ENCODE measurements at places on chromosomes 6 and 20.
A peak's percentile ranks its signal among the peaks of the same experiment; 100 is the strongest.

GRCh38 chr6:5095236-5095635 lies 10.1 kb downstream of the PPP1R3G start:
- DNase-seq = no peak

DNA sequence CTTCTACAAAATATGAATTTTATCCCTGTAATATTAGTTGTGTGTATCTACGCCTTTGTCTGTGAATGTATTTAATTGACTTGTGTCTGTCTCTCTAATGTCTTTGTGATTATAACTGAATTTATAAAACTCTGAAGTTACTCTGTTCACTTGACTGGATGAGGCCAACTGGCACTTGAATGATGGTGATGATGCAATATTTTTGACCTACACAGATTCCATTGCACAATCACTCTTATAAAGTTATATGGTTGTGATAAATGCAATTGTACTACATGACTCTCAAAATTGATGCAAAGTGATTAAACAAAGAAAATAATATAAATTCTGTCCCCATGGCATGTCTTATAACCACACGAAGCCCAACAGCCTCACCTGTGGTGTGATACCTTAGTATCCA lies 287.3 kb upstream of the PLN start:
- DNase-seq = no peak

- DNase-seq = no peak
These were observed 11.5 kb upstream of the MUC22 start for GRCh38 chr6:30998785-30999184.

GRCh38 chr6:7802662-7803061 lies 76.8 kb downstream of the BMP6 start:
- no peak for DNase-seq

- peak; percentile 38 for DNase-seq
These were observed 40.6 kb downstream of the TRIM38 start for GRCh38 chr6:26003102-26003694.

DNA sequence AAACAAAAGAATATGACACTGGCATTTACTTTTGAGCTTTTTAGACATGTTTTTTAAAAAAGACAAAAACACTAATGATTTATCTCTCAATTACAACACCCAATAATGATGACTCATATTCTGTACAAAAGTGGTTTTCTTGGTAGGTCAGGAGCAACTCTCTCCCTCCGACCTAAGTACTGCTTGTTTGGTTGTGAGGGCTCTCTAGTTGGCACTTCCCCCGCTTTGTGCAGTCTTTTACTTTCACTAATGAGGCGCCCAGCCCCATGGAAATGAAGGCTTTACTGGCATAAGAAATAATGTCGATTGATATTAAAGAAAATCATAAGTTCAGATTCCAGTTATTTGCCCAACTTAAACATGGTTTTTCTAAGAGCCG lies 1.3 kb downstream of the KPNA5 start:
- DNase-seq = no peak

- DNase-seq = no peak
These were observed 518 bp downstream of the PEX6 start for GRCh38 chr6:42978487-42978838.

DNA sequence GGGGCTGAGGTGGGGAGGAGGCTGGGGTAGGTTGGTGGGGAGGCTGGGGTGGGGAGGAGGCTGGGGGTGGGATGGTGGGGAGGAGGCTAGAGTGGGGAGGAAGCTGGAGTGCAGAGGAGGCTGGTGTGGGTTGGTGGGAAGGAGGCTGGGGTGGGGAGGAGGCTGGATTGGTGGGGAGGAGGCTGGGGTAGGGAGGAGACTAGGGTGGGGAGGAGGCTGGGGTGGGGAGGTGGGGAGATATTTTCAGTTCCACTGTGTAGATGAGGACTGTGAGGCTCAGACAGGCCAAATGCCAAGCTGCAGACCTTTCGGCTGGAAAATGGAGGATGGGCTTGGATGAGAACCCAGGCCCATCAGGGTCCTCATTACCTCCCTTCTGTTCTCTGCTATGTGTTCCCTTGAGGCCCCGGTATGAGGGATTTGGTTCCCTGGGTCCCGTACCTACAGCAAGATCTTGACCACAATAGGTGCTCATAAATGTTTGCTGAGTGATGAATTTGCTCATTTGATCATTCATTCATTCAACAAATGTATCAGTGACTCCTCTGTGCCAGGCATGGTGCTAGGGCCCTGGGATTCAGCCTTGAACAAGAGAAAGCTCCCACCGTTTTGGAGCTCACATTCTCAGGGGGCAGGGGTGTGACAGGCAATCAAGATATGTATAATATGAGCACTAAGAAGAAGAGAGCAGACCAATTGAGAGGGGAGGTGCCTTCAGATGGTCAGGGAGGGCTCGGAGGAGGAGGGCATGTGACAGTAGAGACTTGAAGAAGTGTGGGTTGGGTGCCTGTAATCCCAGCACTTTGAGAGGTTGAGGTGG lies 36.1 kb upstream of the NOL4L start:
- DNase-seq = no peak

DNA sequence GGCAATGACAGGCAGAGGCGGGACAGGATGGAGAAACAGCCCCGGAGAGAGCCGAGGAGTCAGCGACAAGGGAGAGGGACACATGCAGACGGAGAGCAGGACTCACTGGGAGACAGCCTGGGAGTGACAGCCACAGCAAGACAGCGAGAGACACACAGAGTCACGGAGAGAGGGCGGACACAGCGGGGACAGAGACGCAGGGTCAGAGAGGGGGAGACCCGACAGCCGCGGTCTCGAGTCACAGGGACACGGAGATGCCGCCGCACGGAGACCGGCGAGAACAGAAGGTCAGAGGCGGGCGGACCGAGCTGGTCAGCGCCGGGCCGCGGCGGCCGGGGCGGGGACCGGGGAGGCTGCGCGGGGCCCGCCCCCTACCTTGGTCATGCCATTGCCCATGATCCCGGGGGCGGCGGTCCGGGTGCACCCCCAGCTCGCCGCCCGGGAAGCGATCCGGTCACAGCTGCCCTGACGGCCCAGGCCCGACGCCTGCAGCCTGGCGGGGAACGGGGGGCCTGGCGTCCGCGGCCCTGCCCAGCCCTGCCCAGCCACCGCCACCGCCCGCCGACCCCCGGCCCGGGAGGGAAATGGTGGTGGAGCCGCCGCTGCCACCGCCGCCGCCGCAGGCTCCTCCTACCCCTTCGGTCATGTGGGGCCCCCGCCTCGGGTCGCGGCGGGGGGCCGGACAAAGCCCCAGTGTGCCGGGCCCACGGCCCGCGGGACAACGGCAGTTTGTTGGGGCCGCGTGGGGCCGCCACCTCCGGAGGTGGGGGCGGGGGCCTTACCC lies at the start of the genes DUSP15 and TTLL9:
DUSP15 (minus strand) TSS at position 586 of the 784 bp plus-strand sequence; CDS start at position 396, 190 bp downstream.
TTLL9 (plus strand) TSS at position 693 of the 784 bp plus-strand sequence. CDS start 493 bp downstream, outside the sequence.
- DNase-seq = peak; percentile 84

DNA sequence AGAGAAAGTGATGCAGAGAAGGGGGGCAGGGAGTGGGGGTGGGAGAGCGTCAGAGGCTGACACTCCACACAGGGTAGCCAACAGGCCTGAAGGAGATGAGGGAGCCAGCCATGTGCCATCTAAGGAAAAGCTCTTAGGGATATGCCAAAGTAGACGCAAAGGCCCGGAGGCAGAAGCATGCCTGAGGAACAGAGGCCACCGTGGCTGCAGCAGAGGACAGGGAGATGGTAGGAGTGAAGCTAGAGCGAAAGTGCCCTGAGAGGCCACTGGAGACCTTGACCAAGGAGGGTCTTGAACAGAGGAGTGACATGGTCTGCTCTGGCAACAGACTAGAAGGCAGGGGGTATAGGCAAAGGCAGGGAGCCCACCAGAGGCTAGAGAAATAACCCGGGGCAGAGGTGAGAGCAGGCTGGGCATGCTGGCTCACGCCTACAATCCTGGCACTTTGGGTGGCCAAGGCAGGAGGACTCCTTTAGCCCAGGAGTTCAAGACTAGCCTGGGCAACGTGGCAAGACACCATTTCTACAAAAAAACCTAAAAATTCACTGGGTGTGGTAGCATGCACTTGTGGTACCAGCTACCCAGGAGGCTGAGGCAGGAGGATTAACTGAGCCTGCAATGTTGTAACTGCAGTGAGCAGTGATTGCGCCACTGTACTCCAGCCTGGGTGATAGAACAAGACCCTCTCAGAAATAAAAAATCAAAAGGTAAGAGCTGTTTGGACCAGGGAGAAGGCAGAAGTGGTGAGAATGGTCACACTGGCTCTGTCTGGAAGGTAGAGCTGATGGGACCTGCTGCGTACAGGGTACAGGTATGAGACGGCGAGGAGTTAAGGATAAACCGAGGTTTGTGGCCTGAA lies 6.3 kb downstream of the RRBP1 start:
- DNase-seq = no peak

DNA sequence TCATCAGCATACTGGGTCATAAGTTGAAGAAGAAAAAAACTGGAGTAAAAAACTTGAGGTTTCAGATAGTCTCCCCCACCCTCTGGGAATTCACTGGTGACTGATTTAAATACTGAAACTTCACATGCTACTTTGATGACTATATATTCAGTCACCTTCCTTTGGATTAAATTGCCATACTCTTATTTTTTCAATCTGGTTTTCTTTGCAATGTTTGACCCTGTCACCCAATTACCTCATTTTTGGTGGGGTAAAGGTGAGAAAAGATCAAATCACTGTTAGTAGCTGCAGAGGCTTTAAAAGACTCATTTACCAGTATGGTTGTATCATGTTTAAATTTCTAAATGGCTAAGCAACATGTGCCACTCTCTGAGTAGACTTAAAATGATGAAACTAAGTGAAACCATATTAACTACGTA lies 862.7 kb upstream of the FLRT3 start:
- DNase-seq = no peak
